ENCODE measurements at places on chromosomes 7 and 10. TPM values are rescaled to one million over a fixed set of nuclear protein-coding genes. Genes with fewer than 3 reads are reported as not detected.

ACSM6 gene
- not detected for total RNA-seq

CACNB2 gene
- 3.3 TPM for total RNA-seq

ASB10 gene
- total RNA-seq = 4.9 TPM

DNA sequence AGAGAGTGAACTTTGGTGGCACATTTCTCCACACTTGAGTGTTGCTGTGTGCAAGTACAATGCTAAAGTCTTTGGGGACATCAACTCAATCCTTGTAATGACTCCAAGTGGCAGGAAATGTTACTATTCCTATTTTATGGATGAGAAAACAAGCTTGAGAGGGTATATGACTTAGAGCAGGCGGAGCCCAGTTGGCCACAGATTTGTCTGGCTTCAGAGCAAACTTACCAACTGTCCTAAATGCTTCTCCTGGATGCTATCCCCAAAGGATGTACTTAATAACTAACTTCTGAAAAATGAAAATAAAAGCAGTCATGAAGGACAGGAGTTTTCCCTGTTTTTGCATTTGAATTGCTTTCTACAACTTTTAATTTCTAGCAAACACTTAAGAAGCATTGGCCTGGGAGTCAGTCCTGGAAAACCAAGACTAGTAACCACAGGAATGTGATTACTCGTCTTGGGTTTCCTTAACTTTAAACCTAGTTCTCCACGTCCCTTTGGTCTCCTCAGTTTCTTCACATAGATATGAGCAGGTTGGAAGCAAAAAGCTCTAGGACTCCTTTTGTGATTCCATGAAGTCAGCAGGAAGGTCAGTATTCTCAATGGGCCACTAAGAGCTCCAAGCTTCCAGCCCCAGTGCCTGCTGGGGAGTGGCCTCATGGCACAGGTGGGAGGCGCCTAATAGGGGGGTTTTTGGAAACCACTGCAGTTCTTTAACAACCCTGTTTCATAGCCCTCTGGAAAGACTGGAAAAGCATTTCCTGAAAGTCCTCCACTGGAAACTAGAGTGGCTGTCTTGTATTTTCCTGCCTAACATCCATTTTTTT, 140.8 kb downstream of the GLCCI1 start:
- DNase-seq = no peak

- DNase-seq = no peak
Measured at GRCh38 chr7:51601461-51601860, 284.9 kb upstream of the COBL start.

GRCh38 chr10:22984066-22984465, 56.2 kb downstream of the ARMC3 start:
- DNase-seq = no peak

DNA sequence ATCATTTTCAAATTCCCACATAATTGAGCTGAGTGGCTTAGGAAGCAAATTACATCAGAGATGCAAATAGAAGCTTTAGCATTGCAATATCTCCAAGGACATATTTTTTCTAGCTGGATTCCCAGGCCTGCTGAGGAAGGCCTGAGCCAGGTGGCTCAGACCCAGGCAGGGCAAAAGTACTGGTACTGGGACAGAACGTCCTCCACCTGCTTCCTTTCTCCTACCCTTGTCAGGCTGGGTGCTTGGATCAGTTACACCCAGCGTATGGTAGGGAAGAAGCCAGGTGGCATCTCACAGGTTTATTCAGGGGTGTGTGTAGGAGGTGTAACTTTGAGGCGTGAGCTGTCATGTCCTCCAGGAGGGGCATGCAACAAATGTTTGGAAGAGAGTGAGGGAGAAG, 3.0 kb upstream of the PANK1 start:
- no peak for DNase-seq

- no peak for DNase-seq
Measured at GRCh38 chr10:5470062-5470751, 29.2 kb downstream of the CALML5 start.

DNA sequence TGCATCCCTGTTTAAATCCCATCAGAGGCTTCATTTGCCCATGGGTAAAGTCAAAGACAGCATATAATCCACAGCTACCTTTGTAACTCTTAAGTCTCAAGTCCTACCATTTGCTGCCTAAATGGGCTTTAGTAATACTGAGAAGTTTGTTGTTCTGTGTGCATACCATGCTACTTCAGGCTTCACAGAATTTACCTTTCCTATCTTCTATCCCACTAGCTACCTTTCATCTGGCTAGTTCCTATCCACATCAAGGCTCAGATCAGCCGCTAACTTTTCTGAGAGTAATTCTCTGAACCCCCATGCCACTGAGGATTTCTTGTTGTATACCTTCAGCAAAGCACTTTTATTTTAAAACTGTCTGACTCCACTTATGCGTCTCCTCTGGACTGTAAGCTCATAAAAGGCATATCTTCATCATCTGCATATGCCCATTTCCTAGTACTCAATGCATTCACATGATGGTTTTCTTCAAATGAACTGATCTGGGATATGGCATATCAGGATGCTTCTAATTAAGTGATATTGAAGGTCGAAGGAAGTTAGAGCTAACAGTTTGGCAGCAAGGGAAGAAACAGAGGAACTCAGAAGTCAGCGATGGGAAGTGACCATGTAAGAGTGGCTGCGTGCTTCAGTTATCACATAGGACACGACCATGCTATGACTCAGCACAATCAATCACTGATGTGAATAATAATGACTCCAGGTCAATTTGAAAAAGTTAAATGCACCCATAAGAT, 283.9 kb upstream of the DKK1 start:
- DNase-seq = no peak

GRCh38 chr10:64109926-64110495, 588.8 kb downstream of the REEP3 start:
- DNase-seq = no peak

DNA sequence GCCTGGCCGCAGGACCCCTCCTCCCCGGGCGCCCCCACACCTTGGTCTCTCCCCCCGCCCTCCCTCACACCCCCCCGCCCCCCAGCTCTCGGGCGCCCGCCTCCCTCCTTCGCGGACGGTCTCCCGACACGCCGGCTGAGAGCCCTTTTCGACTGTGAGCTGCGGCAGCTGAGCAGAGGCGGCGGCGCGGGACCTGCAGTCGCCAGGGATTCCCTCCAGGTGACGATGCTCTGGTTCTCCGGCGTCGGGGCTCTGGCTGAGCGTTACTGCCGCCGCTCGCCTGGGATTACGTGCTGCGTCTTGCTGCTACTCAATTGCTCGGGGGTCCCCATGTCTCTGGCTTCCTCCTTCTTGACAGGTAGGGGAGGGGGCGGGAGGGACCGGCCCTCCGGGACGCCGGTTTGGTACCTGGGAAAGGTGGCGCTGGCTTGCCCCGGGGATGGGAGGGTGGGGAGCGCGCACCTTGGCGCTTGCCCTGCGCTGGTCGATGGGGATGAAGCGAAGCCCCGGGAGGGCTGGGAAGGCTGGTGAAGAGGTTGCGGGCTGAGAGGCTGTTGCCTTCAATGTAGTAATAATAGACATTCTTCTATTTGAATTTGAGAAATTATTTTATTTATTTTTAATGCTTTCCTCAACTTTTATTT, at the start of gene BMPER:
BMPER (plus strand) TSS at position 151 of the 644 bp plus-strand sequence; CDS start at position 226, 75 bp downstream.
- DNase-seq = peak; percentile 64

SPDYE11 gene
- not detected for total RNA-seq

DNA sequence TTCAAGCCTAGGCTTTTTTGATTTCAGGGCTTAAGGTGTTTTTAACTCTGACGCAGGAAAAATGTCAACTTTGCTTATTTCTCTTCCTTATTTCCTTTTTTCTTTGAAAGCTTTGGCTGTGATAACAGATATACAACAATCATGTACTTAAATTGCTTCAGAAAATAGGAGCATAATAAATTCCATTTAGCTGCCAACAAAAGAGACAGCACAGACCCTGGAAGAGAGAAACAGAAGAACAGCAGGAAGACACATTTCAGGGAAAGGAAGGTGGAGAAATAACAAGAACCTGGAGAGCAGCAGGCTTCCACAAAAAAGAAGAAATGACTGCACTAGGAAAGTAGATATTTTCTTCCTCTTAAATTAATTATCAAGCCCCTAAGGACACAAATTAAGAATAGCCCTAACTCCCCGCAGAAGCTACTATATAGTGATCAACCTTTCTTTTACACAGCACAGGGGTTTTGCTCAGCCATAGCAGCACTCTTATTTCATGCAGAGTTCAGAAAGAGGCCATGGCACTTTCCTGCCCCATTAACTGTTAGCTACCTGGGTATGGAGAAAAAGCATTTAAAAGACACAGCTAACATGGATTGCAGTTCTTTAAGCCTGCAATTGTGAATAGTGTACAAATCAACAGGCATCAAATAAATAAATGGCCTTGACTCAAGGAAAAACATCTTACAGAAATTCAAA, 61.5 kb downstream of the IQUB start:
- no peak for DNase-seq

CABCOCO1 gene
- total RNA-seq = 0.92 TPM

NPY4R gene
- not detected for total RNA-seq

- DNase-seq = no peak
Measured at GRCh38 chr10:69988094-69988493, 64.6 kb upstream of the MACROH2A2 start.

DNA sequence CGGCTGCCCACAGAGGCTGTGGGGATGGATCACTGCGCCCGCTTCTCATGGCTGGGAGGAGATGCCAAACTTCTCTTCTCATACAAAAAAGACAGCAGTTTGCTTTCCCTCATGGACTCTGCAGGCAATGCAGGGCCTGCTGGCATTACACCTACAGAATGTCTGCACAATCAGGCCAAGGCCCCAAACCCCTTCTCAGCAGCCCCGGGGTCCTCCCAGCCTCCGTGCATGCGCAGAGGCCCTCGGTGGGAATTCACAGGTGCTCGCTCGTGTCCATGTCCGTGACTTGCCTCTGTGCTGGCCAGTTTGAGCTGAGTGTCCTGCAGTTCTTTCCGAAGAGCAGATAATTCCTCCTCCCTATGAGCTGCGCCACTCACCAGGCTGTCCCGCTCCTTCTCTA, 63.6 kb downstream of the SPDYE5 start:
- no peak for DNase-seq

GRCh38 chr7:136061433-136061832, 84.3 kb upstream of the MTPN start:
- DNase-seq = no peak

GRCh38 chr10:26318672-26319071, 102.1 kb downstream of the GAD2 start:
- no peak for DNase-seq

RBAK gene
- total RNA-seq = 23.0 TPM

CUBN gene
- 3.5 TPM for total RNA-seq

DNA sequence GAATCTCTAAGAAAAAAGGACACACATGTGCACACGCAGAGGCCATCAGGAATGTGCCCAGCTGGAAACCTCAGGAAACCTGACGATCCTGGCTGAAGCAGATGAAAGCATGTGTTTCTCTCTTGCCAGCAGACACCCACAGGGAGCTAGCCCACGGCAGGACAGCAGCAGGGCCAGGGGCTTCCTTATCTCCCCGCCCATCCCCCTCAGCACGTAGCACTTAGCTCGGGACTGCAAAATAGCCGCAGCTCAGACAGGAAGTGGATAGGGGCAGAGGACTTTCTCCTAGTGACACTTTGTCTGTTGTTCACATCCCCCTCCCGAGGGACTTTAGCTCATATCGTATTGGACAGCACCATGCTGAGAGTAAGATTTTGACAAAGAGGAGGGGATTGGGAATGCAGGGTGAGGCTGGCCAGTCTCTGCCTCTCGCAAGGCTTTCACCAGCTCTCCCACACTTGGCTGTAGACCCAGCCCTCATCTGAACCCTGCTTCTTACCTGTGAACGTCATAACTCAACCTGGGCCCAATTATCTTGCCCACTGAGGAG, 63.8 kb downstream of the MKI67 start:
- DNase-seq = no peak

- peak; percentile 37 for DNase-seq
Measured at GRCh38 chr10:103333934-103334520, 16.9 kb downstream of the PCGF6 start.
